ENCODE measurements at places on chromosomes 6 and 20. TPM values are rescaled to one million over a fixed set of nuclear protein-coding genes. Genes with fewer than 3 reads are reported as not detected.

DNA sequence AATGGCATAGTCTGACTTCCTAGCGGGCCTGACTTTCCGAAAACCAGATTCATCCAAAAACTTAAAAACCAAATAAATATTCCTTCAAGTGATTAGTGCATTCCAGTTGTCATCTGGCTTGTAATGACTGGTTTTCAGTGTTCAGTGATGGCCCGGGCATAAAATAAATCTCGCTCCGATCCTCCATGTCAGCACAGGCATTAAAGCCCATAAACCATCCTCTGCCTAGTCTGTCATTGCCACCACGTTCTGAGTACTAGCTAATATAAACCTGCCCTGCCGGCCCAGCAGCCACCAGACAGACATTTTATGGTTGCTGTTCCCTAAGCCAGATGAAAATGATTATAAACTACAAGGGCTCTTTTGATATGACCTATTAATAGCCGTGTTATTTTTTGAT, 232.3 kb upstream of the GMDS start:
- no peak for DNase-seq

- no peak for DNase-seq
Observed at GRCh38 chr6:157606516-157606915, 216.5 kb upstream of the SNX9 start.

- no peak for DNase-seq
Observed at GRCh38 chr6:6543181-6543879, 45.2 kb upstream of the LY86 start.

- no peak for DNase-seq
Observed at GRCh38 chr6:16466800-16467553, 228.6 kb downstream of the GMPR start.

GRCh38 chr20:4193069-4193452, 177.7 kb upstream of the RNF24 start:
- no peak for DNase-seq

DNA sequence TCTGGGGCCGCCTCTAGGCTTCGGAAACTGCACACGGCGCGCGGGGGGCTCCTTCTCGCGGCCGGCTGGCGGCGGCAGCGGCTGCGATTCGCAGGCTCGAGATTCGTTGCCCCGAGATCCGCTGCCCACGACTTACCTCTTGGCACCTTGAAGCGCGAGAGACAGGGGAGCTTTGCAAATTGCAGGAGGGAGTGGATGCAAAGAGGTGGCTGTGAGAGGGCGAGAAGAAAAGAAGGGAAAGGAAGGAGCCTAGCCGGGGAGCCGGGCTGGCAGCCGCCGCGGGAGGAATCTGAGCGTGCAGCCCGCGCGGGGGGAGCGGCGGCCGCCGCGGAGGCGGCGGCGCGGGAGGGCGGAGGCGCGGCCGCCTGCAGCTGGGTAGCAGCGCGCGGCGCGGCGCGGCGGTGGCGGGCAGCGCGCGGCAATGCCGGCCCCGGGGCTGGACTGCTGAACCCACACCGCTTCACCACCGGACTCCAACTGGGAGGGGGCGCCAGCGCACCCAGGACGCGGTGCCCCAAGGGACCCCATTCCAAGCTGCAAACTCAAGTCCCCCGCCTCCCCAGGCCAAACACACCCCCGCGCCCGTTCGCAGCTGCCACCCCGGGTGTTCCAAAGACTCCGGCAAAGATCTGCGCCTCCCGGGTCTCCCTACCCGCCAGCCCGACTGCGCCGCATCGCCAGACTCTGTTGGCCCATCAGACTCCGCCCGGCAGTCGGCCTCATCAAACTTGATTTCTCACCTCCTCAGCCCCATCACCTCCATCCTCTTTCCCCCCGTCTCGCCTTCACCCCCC, 44.2 kb upstream of the SUPT3H start:
- peak; percentile 45 for DNase-seq

DNA sequence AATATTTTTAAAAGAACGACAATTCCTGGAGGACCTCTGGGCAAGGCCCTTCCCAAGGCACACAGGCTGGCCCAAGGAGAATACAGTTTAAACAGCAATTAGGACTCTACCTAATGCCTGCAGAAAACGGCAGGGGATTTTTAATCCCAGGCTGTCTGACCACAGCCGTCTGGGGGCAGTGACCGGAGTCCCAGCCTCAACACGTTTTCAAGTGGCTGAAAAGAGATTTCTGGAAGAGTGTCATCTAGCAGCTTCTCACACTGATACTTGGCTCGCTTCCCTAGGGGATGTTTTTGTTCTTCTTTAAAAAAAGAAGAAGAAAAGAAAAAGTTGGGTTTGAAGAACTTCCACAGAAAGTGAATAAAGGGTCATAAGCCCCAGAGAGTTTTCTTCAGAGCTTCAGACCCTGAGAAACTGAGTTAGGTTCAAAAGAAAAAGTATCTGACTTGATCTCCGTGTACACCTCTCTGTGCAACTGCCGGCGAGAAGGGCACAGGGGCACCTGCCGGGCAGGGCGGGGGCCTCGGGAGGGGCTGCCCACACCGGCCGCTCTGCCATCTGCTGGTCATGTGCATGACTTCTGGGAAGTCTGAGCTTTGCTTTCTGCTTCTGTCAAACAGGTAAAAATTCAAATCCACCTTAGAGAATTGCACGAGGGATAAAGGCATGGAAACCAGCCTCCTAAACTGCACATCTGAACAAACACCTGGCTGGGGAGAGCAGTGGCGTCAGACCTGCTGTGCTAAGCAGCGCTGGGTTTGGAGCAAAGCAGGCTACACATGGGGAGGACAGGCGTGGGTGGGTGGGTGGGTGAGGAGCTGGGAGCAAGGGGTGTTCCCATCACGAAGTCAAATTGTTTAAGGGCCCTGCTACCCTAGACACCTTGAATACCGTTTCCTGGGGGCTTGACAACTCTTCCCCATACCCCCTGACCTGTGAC, 33.0 kb downstream of the RRBP1 start:
- no peak for DNase-seq

- no peak for DNase-seq
Observed at GRCh38 chr6:10505529-10505928, 15.6 kb upstream of the GCNT2 start.

DNA sequence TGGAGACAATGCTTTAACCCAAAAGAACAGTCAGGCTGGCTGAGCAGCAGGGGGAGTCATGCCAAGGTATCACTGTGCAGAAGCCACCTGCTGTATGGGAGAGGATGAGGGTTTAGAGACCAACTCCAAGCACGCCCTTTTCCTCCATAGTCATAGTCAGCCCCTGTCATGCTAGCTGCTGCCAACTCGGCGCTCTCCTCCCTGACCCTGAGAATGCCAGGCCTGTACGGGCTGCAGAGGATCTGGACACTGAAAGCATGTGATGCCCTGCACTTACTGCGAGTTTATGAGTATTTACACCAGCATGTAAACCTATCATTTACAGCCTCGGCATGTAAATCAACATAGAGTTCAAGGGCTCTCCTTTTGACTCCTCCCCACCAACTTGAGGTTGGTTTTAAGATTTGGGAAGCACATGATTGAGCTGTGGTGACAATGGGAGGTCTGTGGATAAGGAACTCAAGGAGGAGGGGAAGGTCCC, 11.7 kb upstream of the SCUBE3 start:
- no peak for DNase-seq

GRCh38 chr20:6632187-6632586, 135.3 kb upstream of the BMP2 start:
- DNase-seq, result no peak

DNA sequence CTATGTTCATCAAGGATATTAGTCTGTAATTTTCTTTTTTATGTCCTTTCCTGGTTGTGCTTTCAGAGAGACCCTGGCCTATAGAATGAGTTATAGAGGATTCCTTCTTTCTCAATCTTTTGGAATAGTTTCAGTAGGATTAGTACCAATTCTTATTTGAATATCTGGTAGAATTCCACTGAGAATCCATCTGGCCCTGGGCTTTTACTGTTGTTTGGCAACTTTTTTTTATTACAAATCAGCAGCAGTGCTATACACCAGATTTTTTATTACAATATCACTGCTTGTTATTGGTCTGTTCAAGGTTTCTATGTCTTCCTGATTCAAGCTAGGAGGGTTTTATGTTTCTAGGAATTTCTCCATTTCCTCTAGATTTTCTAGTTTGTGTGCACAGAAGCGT, 50.0 kb upstream of the NRSN1 start:
- no peak for DNase-seq

- DNase-seq, result no peak
Observed at GRCh38 chr20:47335251-47336128, 21.0 kb downstream of the ZMYND8 start.

GRCh38 chr6:76435174-76435573, 362.7 kb upstream of the IMPG1 start:
- no peak for DNase-seq

DNA sequence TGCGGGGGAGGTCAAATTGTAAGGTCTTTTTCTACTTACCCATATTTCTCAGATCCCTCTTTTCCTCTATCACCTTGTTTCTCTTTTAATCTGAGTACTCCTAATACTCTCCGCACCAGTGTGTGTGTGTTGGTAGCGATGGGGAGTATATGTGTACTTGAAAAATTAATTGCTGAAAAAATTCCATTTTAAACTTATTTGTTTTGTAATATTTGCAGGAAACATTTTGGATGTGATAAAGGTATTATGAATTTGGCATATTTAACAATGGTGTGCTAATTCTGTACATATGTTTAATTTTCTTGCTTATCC, 48.1 kb upstream of the MLIP start:
- DNase-seq, result no peak

GRCh38 chr6:53168516-53169267, 20.1 kb upstream of the GCM1 start:
- no peak for DNase-seq

DNA sequence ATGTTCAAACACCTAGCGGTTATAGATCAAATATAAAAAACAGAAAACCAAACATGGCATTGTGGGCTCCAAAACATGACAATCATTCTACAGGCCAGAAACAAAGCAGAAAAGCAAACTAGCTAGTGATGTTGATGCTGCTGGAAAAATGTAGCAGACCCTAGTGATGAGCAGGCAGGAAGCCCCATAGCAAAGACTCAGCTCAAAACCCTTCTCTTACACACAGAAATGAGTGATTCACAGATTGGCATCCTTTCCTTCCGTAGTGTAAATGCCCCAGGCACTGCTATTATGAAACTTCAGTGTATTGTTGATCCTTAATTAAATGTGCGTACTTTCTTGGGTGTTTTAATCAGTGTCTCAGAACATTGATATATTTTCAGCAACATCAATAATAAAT, 425.1 kb downstream of the UTRN start:
- DNase-seq, result no peak

DNA sequence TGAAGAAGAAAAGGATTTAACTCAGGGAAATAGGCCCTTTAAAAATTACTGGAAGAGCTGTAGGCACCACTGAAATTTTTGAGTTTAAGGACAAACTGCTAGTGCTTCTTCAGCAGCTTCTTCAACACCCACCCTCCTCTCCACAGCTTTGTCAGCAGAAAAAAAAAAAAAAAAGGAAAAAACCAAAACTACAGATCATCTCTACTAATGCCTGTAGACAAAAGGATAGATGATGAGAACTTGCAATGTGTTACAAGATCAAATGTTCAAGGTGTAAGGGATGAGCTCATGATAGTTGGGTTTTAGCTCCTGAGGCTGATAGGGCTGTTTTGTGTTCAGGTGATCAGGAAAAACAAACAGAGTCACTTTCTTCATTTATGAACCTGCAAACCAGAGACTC, 55.2 kb upstream of the PREP start:
- DNase-seq, result no peak

GRCh38 chr6:131568726-131569125, 4.3 kb upstream of the ARG1 start:
- no peak for DNase-seq

- DNase-seq, result no peak
Observed at GRCh38 chr6:99349171-99350141, at the start of gene FAXC. TSS of gene FAXC (minus strand) at chr6:99349674. CDS start at chr6:99349372, 302 bp downstream.

- DNase-seq, result no peak
Observed at GRCh38 chr20:61419501-61419900, 167.4 kb downstream of the CDH4 start.

GRCh38 chr6:70894001-70894400, 62.9 kb downstream of the B3GAT2 start:
- DNase-seq, result no peak

DNA sequence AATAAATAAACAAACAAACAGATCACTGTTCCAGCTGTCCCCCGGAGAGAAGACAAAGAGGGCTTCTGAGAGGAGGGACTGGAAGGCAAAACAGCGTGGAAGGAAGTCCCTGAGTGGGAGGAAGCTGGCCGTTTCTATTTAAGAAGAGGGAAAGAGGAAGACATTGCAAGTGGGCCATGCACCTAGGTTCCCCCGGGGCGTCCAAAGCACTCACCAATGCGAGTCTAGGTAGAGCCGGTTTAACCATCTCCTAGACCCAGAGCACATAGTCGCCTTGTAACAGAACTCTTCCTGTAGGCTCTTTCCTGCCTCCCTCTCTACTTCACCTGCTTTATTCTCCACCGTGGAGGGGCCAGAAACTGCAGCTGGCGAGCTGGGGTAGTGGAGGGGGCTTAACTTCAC, 158.4 kb downstream of the ZDHHC14 start:
- no peak for DNase-seq

DNA sequence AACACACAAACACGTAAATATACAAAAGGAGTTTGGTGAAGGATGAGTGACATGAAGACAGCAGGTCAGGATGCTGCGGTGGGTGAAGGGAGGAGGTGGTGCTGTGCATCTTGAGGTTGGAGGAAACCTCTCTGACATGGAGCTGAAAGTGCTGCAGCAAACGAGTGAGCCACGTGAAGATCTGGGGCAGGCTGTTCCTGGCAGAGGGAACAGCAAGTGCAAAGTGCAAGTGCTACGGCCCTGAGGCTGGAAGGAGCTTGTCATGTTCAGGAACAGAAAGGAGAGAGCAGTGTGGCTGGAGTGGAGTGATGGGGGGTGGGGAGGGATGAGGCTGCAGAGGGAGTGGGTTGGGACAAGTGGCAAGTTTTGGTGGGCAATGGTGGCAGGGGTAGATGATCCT, 24.8 kb upstream of the ANGPT4 start:
- no peak for DNase-seq

DNA sequence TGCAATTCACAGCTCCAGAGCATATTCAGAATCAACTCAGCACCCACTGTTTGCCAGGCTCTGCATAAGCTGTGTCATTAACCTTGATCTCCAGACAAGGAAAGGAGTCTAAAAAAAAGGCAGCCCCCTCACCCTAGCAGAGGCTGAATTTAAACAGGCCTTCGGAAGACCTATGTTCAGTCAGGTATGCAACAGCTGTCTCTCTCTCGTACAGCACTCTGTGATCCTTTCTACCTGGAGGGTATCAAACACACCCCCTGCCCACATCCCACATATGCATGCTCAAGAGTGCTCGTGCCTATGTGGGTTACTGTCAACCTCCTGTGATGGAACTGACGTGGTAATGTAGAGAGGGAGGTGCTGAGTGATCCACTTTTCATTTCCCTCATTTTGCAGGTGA, 8.5 kb downstream of the PLAGL2 start:
- DNase-seq, result no peak

GRCh38 chr6:40807484-40807883, 220.3 kb upstream of the LRFN2 start:
- no peak for DNase-seq

ACTR5 gene
- 9.1 TPM for polyA plus RNA-seq

RAB44 gene
- polyA plus RNA-seq, result 0.08 TPM

TSHZ2 gene
- 12.8 TPM for polyA plus RNA-seq

ADTRP gene
- polyA plus RNA-seq, result 1.7 TPM

SCRT2 gene
- 0.05 TPM for polyA plus RNA-seq

PRICKLE4 gene
- polyA plus RNA-seq, result 4.2 TPM

SRSF12 gene
- polyA plus RNA-seq, result 16.3 TPM

TFAP2B gene
- 12.2 TPM for polyA plus RNA-seq

HLA-DRB1 gene
- polyA plus RNA-seq, result 23.4 TPM

PLA2G7 gene
- polyA plus RNA-seq, result 3.1 TPM

BPIFB1 gene
- polyA plus RNA-seq, result not detected

DPM1 gene
- 62.2 TPM for polyA plus RNA-seq

PTCRA gene
- polyA plus RNA-seq, result not detected

TCP11 gene
- polyA plus RNA-seq, result 3.2 TPM

KCNB1 gene
- polyA plus RNA-seq, result 1.1 TPM

SIRPB2 gene
- polyA plus RNA-seq, result 0.87 TPM

FAXC gene
- polyA plus RNA-seq, result 5.1 TPM

TULP1 gene
- 1.6 TPM for polyA plus RNA-seq
